ENCODE measurements at places on chromosomes 2 and 18.
A peak's percentile ranks its signal among the peaks of the same experiment; 100 is the strongest.

- no peak for DNase-seq
Observed at GRCh38 chr18:35691625-35692024, 110.1 kb downstream of the GALNT1 start.

GRCh38 chr2:238938003-238938400 lies 90.1 kb downstream of the TWIST2 start:
- no peak for DNase-seq

- DNase-seq: no peak
Observed at GRCh38 chr2:126543081-126543480, 112.9 kb upstream of the GYPC start.

DNA sequence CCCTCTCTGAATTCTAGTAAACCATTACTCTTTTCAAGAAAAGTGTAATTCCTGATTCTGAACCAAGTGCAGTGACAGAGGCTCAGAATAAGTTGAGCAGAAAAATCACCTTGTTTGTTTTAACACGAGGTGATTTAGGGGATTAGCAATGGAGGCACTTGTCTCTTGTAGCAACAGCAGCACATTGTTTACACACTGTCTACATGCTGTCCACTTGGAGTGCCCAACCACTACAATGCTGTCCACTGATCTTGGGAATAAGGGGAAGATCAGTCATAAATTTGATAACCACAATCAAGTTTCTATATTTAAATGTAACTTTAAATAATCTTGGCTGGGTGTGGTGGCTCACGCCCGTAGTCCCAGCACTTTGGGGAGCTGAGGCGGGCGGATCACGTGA lies 13.9 kb upstream of the RMND5A start:
- DNase-seq: no peak

- DNase-seq: no peak
Observed at GRCh38 chr2:121694398-121695170, 42.1 kb downstream of the NIFK start.

DNA sequence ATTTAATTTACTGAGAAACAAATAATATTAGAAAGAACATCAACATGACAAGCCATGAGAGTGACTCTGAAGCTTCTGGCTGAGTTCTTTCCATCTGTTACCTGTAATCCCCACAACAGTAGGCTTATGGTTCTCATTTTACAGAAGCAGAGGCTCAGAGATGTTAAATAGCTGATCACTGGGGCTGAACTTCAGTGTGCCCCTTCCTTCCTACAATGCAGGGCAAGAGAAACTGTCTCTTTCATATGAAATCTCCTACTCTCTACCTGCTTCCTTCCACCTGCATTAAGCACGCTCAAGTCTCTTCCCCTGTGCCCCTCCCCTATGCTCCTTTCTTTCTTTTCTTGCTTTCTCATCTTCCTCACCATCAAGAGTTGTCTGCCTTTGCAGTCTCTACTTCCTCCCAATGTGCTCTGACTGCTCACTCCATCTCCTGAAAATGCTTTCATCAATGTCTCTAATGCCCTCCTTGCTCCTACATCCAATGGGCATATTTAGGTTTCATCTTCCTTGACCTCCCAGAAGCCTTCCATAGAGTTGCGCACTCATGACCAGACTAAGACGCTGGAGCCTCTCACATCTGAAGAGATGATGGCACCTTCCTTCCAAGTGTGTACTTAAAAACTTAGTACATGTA lies 23.7 kb downstream of the APOB start:
- no peak for DNase-seq

DNA sequence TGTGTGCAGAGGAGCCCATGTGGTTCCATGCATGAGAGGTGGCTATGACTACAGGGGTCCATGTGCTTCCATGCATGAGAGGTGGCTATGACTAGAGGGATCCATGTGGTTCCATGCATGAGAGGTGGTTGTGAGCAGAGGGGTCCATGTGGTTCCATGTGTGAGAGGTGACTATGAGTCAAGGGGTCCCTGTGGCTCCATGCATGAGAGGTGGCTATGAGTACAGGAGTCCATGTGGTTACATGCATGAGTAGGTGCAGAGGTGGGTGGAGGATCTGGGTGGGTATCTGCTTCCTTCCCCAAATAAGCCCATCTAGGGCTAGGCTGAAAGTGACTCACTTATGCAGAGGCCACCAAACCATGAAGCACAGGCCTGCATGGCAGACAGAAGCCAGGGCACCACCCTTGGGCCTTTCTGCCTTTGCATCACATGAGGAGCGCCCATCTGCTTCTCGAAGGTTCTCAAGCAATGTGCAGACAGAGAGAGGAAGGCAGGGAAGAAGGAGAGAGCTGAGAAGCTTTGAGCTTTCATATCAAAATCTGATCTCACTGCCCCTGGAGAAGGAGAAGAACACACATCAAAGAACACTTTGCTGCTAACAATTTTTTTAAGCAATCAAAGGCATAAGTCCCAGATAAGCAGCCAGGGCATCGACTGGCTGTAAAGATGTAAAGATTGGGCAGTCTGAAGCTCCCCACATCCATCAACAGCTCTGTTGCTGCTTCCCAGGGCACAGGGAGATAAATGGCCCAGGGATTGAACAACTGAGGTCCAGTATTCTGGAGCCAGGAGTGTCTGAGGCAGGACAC lies 137.6 kb downstream of the TNS1 start:
- DNase-seq: no peak

GRCh38 chr2:33167622-33168245 lies 221.0 kb downstream of the LTBP1 start:
- DNase-seq: no peak

- no peak for DNase-seq
Observed at GRCh38 chr2:218435003-218435982, 16.4 kb downstream of the VIL1 start.

DNA sequence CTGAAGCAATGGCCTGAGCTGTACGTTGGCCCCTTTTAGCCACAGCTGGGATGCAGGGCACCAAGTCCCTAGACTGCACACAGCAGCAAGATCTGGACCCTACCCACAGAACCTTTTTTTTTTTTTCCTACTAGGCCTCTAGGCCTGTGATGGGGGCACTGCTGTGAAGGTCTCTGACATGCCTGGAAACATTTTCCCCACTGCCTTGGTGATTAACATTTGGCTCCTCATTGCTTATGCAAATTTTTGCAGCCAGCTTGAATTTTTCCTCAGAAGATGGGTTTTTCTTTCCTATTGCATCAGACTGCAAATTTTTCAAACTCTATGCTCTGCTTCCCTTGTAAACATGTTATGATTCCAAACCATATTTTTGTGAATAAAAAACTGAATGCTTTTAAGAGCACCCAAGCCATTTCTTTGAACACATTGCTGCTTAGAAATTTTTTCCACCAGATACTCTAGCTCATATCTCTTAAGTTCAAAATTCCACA lies 33.5 kb downstream of the PDE1A start:
- no peak for DNase-seq

DNA sequence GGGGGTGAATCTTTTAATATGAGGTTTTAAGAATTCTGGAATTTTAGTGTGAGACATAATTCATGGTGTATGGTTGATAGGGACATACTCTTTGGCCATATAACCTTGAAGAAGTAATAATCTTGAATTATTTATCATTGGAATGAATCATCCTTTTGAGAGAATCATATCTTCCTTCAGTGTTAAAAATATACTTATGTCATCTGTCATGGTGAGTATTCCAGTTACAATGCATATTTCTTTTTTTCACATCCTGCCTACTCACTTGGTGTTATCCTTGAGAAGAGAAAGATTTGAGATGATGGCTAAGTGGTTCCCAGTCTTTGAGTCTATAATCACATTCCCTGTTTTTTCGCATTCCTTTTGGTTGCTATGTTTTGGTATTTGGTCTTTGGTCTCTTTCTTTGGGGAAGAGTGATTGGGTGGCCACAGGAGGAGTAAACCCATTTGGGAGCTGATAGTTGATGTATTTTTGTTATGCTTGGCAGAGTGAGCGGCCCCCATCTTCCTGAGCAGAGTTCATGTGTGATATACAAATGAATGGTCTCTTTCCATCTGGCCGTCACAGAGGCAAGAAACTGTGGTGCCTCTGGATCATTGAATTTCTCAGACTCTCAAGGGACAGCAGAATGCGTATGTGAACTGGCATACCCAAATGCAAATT lies 21.6 kb downstream of the ASAP2 start:
- DNase-seq: no peak

DNA sequence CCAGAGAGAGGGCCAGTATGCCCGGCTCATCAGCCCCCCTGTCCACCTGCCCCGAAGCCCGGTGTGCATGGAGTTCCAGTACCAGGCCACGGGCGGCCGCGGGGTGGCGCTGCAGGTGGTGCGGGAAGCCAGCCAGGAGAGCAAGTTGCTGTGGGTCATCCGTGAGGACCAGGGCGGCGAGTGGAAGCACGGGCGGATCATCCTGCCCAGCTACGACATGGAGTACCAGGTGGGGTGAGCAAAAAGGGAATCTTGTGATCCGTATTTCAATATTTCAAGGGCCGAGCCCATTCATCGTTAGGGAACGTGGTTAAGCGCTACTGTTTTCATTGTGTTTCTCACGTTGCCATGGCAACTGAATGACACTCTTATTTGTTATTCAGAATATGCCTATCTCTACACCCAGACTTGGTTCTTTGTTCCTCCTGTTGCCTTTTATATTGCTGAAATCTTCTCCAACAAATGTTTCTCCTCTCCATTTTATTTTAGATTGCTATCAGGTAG lies 81.5 kb downstream of the NRP2 start:
- DNase-seq: peak; percentile 28

GRCh38 chr2:23347471-23348092 lies 37.4 kb upstream of the KLHL29 start:
- DNase-seq: no peak

GRCh38 chr2:127121776-127122176 lies 14.8 kb upstream of the BIN1 start:
- no peak for DNase-seq

- no peak for DNase-seq
Observed at GRCh38 chr18:21369146-21369545, 127.1 kb downstream of the GREB1L start.

- no peak for DNase-seq
Observed at GRCh38 chr2:68870215-68870614, 982 bp downstream of the BMP10 start.

GRCh38 chr2:185640588-185640987 lies 98.0 kb upstream of the FSIP2 start:
- no peak for DNase-seq

DNA sequence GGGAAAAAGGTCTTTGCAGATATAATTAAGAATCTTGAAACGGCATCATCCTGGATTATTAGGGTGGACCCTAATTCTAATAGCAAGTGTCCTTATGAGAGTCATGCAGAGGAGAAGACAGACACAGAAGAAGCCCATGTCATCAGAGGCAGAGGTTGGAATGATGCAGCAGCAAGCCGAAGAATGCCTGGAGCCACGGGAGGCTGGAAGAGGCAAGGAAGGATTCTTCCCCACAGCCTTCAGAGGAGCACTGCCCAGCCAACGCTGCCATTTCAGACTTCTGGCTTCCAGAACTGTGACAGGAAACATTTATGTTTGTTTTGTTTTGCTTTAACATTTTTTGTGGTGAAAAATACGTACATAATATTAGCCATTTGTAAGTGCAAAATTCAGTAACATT lies 72.3 kb downstream of the MCFD2 start:
- no peak for DNase-seq

- no peak for DNase-seq
Observed at GRCh38 chr18:58844871-58845270, 19.8 kb upstream of the ZNF532 start.

- no peak for DNase-seq
Observed at GRCh38 chr2:80545420-80546210, 241.1 kb upstream of the LRRTM1 start.

DNA sequence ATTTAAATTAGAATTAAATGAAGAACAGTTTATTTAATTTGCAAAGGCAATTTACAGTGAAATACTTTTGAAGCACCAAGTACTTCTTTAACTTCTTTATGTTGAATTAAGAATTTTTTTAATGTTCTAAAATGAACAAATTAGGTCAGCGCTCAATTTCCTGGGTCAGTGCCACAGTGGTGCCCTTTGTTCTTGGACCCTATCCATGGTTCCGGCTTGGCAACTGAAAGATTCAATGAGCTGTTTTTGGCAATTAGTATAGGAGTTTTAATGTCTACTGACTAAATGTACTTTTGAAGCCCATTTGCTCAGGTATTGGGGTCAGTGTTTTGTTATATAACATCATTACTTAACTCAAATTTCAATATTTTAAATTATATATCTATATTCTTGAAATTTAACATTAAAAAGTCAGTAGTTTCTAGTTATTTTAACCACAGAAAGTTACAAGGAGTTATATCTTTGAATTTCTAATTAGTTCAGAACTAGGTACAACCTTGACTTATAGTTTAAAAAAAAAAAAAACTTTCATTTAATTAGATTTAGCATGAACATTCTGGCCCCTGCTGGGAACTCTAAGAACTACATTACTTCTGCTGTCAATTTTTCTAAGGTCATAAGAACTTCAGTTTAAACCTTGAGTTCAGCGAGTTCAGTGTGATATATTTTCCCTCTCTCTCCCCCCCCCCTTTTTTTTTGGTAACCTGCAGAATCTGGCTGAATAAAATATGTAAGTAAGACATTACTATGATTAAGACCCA lies 7.6 kb upstream of the MSTN start:
- no peak for DNase-seq

DNA sequence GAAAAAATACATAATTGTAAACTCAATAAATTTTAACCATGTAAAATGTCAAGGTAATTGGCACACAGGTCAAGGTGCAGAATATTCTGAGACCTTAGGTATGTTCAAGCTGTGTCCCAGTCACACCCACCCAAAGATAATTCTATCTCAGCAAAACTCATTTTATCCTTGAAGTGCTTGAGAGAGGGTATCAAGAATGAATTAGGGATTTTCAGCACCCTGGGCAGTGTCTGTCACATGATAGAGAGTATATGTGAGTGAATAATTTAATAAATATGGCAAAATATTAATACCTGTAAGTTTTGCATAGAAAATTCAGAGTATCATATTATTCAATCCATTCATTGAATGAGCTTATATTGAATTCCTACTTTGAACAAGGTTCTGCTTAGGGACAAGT lies 567.9 kb downstream of the FBXO15 start:
- DNase-seq: no peak
